ENCODE measurements at places on chromosomes 11 and 22. TPM values are rescaled to one million over a fixed set of nuclear protein-coding genes. Genes with fewer than 3 reads are reported as not detected.
A peak's percentile ranks its signal among the peaks of the same experiment; 100 is the strongest.

DNA sequence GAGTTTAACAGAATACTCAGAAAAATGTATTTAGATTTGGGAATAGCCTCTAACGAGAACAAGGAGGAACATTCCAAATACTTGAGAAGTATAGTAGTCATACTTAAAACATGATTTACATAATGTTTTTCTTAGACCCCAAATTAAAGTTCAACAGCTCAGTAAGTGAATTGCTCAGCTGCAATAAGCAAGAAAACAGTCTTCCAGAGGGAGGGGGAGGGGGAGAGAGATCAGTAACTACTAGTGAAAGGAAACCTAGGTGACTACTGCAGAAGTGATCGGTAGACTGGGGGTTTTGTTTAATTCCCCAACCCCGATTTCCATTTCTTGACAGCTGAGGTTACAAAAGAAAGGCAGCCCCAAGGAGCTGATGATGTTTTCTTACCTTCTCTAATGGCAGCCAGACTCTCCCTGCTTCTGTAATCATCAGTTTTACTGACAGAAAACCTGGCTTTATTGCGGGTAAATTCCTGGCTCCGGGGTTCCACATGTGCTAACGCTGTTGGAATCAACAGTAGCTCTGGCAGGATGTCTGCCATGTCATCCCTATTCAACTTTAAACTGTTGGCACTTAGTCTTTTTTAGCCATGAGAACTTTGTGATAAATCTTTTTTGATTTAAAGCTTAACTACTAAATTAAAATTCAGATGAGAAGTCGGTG lies 82.4 kb upstream of the BIRC3 start:
- no peak overlapping the region for H3K4me3 ChIP-seq
- no peak for DNase-seq
- peaks cover 11% of the 10 kb centered on the region for H3K36me3 ChIP-seq
- no peaks in the 10 kb centered on the region for H3K4me1 ChIP-seq

- H3K4me1 ChIP-seq, result peaks cover 4% of the 10 kb centered on the region
- no peaks in the 10 kb centered on the region for H3K36me3 ChIP-seq
- no peak overlapping the region for H3K4me3 ChIP-seq
- H3K27ac ChIP-seq, result no peak overlapping the region
- no peak for DNase-seq
These were observed 75.8 kb downstream of the GAB2 start for GRCh38 chr11:78341841-78342240.

GRCh38 chr11:38191101-38191500 lies 1593.1 kb upstream of the RAG2 start:
- H3K4me1 ChIP-seq, result peaks cover 4% of the 10 kb centered on the region
- no peak overlapping the region for H3K27ac ChIP-seq
- DNase-seq, result peak; percentile 56
- no peaks in the 10 kb centered on the region for H3K27me3 ChIP-seq

DNA sequence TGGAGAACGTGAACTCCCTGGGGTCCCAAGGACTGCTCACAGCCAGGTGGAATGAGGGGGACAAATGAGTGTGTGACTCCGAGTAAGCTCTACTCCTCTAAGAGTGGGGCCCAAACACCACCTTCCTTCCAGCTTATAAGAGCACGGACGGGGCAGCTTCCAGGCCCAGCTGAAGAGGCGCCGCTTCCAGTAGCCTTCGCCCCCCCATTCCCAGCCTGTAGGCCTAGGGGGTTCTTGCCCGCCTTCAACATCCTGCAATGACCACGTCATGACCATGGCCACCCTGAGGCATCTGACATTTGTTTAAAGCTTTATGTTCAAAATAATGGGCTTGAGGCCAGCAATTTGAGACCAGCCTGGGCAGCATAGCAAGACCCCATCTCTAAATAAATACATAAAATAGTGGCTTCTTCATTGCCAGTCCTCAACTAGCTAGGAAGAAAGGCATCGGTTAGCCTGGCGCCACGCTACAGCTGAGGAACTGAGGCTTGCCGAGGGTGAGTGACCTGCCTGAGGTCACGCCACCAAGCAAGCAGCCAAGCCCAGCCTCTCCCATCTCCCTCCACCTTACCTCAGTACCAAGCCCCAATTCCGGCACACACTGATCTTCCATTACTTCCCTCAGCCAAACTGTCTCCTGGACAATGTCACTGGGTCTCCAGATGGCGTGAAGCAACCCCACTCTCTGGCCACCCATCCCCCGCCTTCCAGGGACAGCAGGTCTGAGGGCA lies 7.8 kb upstream of the TNFRSF13C start:
- no peak for DNase-seq
- peaks cover 26% of the 10 kb centered on the region for H3K36me3 ChIP-seq
- H3K4me3 ChIP-seq, result no peak overlapping the region
- peaks cover 3% of the 10 kb centered on the region for H3K4me1 ChIP-seq

DNA sequence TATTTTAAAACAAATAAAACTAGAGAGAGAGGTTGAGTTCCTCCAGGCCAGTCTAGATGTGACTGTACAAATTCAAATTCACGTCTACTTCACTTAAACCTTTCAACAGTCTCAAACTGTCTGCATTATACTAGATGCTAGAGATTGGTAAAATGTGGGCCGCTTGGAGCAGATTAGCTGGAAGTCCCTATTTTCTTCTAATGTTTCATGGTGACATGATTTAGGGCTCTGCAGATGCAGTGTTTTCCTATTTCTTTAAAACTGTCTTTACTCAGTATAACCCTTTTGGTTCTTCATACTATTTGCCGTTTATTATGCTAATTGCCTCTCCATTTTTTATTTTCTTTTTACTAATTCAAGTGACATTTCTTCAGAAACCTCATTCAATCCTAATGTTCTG lies 20.4 kb downstream of the OR51E1 start:
- no peak for DNase-seq
- no peak overlapping the region for H3K4me3 ChIP-seq
- H3K27ac ChIP-seq, result no peak overlapping the region

GRCh38 chr11:67302571-67303131 lies 679 bp upstream of the SSH3 start:
- peaks cover 49% of the 10 kb centered on the region for H3K36me3 ChIP-seq
- H3K27me3 ChIP-seq, result no peaks in the 10 kb centered on the region
- DNase-seq, result no peak
- H3K27ac ChIP-seq, result peak overlapping the region; percentile 72
- peak overlapping the region; percentile 60 for H3K4me3 ChIP-seq

DNA sequence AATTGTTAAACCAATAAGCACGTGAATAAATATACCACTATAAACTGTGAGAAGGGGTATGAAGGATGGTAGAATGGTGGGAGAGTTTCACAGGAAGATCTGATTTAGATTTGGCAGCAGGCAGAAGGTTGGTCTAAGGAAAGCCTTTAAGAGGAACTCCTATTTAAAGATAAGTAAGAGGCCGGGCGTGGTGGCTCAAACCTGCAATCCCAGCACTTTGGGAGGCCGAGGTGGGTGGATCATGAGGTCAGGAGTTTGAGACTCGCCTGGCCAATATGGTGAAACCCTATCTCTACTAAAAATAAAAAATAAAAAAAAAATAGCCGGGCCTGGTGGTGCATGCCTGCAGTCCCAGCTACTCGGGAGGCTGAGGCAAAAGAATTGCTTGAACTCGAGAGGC lies 45.8 kb upstream of the CXCR5 start:
- no peaks in the 10 kb centered on the region for H3K27me3 ChIP-seq
- H3K4me1 ChIP-seq, result no peaks in the 10 kb centered on the region
- no peak overlapping the region for H3K27ac ChIP-seq

DNA sequence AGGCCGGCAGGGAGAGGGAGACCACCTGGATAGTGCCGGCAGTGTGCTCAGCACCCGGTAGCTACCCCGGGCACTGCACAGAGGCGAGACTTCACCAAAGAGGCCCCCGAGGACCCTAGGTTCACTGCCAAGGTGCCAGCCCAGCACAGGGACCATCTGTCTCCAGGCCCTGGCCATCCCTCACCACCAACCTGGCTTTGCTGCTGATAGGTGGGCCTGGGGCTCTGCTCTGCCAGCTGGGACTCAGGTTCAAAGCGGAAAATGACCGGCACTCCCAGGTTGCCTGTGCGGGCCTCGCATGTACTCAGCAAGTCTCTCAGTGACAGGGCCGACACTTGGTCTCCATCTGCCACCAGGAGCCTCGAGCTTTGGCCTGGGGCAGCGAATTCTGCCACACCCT lies 812.2 kb downstream of the BRD1 start:
- no peak for DNase-seq
- H3K27me3 ChIP-seq, result no peaks in the 10 kb centered on the region
- H3K4me1 ChIP-seq, result no peaks in the 10 kb centered on the region
- no peak overlapping the region for H3K4me3 ChIP-seq
- H3K36me3 ChIP-seq, result no peaks in the 10 kb centered on the region

DNA sequence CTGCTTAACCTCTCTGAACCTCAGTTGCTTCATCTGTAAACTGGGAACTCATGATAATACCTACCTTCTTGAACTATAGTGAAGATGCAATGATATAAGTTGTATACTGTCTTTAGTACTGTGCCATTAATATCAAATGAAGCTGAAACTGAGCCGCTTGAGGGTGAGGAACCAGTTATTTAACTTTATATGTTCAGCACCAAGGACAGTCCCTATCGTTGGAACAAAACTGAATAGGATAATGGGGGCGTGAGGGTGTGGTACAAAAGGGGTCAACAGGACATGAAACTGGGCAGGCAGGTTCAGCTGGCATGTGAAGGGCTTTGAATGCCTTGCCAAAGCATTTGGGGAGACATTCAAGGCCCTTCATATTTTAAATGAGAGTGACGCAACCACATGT lies 112.6 kb downstream of the C11orf91 start:
- no peak overlapping the region for H3K27ac ChIP-seq
- H3K4me3 ChIP-seq, result no peak overlapping the region
- H3K27me3 ChIP-seq, result peaks cover 10% of the 10 kb centered on the region
- no peaks in the 10 kb centered on the region for H3K36me3 ChIP-seq
- peak; percentile 28 for DNase-seq

- H3K4me3 ChIP-seq, result no peak overlapping the region
- no peaks in the 10 kb centered on the region for H3K4me1 ChIP-seq
- no peak overlapping the region for H3K27ac ChIP-seq
- no peaks in the 10 kb centered on the region for H3K36me3 ChIP-seq
- DNase-seq, result no peak
These were observed 1112.7 kb upstream of the TENM4 start for GRCh38 chr11:80553565-80553964.

GRCh38 chr11:47272706-47273105 lies 2.8 kb downstream of the MADD start:
- H3K36me3 ChIP-seq, result peaks cover 34% of the 10 kb centered on the region
- peak; percentile 53 for DNase-seq
- H3K27ac ChIP-seq, result no peak overlapping the region
- no peak overlapping the region for H3K4me3 ChIP-seq
- peaks cover 30% of the 10 kb centered on the region for H3K4me1 ChIP-seq
- H3K27me3 ChIP-seq, result no peaks in the 10 kb centered on the region

The PDE2A gene
- total RNA-seq, result 0.58 TPM

The MRGPRX3 gene
- not detected for total RNA-seq

The YPEL4 gene
- not detected for total RNA-seq

The EHF gene
- not detected for total RNA-seq

The JAML gene
- total RNA-seq, result not detected

The CALCA gene
- 1.0 TPM for total RNA-seq

The SAA4 gene
- not detected for total RNA-seq

The KCNJ5 gene
- not detected for total RNA-seq

The OR51F2 gene
- not detected for total RNA-seq

The BCO2 gene
- total RNA-seq, result 2.5 TPM
